ENCODE measurements at places on chromosomes 1 and 21.

DNA sequence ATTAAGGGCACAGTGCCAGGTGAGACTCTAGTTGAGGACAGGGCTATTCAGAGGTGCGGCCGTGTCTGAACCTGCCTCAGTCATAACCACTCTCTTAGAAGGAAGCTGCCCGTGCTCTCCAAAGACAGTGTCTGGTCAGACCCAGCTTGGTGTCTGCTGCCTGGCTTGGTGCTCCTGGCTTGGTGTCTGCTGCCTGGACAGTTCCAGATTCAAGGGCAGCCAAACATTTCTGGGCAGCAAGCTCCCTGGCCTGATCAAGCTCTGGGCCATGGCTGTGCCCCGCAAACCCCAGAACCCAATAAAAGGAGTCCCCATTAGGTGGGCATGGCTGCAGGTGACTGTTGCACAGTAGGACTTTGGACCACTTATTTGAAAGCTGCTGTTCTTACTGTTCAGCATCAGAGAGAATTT, 27.7 kb downstream of the NEK2 start:
- no peak for DNase-seq

GRCh38 chr21:29187944-29188343, 57.5 kb downstream of the MAP3K7CL start:
- no peak for DNase-seq

- DNase-seq: no peak
These were observed 33.7 kb upstream of the CACYBP start for GRCh38 chr1:174966008-174966572.

- no peak for DNase-seq
These were observed 150.5 kb upstream of the RUNX3 start for GRCh38 chr1:25080294-25081209.
